ENCODE measurements at places on chromosomes 11 and 22.

DNA sequence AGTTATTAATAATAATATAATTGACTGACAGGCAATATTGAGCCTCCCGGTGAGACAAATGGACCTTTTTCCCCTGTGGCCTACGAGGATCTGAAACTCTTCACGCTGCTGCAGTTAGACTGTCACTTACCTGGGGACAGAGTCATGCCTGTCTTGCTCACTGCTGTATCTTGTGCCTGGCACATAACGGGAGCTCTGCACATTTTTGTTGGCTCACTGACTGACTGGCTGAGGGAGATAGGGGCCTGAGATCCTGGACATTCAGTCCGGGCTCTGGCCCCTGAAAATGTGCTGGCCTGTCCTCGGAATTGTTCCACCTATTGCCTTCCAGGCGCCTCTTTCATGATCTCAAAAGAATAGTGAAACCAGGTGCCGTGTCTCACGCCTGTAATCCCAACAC, 743 bp upstream of the CD3D start:
- DNase-seq = no peak

- DNase-seq = no peak
Measured at GRCh38 chr11:116176484-116177005, 596.2 kb downstream of the BUD13 start.

GRCh38 chr11:117318738-117319137, 2.7 kb upstream of the BACE1 start:
- DNase-seq = no peak

- peak; percentile 7 for DNase-seq
Measured at GRCh38 chr11:97888641-97889040, 1132.1 kb upstream of the CNTN5 start.

- DNase-seq = no peak
Measured at GRCh38 chr11:36257351-36257750, 31.9 kb downstream of the COMMD9 start.

- DNase-seq = no peak
Measured at GRCh38 chr11:104198576-104198975, 34.6 kb upstream of the PDGFD start.

- no peak for DNase-seq
Measured at GRCh38 chr11:62880231-62880802, 379 bp upstream of the SLC3A2 start.

Data from NCI-H1105 (cell line).